ENCODE measurements at places on chromosomes 12 and 14.

- DNase-seq = peak; percentile 88
These were observed 17.8 kb upstream of the HDAC7 start for GRCh38 chr12:47837190-47838171.

GRCh38 chr14:97336816-97337215, 539.6 kb downstream of the VRK1 start:
- no peak for DNase-seq

DNA sequence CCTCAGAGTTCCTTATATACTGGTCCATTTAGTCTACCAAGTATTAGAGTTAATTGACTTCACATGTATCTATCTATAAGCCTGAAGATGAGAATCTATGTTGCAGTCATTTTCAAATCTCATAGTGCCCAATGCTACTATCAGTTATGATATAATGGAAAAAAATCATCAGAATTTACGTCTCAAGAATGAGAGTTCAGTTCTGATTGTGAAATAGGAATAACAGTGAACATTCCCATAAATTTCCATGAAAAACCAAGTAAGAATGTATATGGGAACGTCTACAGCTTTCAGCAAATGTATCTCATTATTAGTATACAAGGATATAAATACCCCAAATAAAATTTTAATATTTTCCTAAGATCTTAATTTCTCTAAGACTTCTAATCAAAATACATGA, 77.2 kb downstream of the PPP1R12A start:
- DNase-seq = no peak

DNA sequence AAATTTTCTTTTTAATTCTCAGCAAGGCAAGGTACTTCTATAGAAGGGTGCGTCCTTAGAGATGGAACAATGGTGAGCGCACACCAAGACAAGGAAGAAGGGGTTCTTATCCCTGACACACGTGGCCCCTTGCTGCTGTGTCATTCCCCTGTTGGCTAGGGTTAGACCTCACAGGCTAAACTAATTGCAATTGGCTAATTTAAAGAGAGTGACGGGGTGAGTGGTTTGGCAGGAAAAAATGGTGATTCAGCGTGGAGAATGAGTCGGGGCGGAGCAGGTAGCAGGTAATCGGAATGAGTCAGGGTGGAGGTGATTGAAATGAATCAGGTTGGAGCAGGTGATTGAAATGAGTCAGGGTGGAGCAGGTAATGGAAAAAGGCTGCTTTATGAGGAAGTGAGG, 36.3 kb upstream of the HECTD1 start:
- no peak for DNase-seq

DNA sequence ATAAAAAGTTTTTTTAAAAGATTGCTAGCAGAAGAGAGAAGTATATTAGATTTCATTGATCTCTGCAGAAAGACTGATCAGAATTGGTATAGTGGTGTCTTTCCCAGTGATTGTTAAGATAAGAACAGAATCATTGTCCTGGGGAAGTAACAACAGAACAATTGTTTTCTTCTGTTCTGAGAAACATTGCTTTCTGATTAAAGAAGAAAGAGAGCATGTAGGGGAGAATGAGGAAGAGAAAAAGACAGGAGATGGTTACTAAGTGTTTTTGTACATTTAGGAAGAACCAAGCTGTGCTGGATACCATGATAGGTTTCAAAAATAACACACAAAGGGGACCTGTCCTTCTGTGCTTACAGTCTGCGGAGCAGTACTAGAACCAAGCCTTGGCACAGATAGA, 5.0 kb downstream of the USP30 start:
- DNase-seq = no peak

DNA sequence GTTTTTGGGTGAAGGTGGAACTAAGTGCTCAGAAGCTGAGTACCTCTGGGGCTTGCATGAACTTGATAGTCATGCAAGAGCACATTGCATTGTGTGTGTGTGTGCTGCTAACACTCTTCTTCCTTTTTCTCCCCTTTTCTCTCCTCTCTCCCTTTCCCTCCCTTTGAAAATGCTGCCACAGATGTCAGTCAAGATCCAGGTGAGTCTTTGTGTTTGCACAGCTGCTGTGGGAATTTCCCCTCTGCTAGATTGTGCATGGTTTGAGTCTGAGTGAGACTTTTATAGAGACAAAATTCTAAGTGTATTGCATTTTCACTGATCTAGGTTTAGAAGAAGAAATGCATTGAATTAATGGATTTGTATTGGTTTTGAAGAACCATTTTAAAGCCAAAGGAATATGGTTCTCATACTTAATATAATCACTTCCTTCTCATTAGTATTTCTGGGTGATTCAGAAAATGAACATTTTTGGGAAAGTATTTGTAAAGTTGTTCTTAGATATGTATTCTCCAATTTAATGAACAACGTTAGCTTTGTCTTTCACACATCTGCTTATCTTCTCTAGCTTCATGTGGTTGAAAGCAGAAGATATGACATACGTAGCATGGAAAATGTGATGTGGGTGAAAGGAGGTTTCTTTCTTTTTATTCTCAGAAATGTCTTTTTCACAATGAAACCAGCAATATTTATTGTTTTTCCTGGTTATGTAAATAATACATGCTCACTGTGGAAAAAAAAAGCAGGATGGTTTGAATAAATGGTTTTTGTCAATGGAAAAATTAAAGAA, 108.5 kb downstream of the NRXN3 start:
- DNase-seq = no peak

- DNase-seq = no peak
These were observed 223.3 kb upstream of the SFSWAP start for GRCh38 chr12:131487388-131488124.

DNA sequence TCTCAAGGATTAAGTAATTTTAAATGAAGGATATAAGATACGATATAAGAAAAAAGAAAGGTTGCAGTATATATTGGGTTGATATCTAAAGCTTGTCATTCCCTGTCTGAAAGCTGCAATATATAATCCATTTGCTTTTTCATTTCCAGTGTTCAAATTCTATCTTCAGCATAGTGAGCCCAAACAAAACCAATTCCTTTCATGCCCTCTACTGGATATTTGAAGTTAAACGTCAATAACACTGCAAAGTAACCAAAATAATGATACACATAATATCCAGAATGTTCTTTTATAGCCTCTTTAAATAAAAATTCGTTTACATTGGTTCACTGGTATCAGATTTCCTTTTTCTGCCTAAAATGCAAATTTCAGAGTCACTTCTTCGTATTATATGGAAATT, 64.5 kb upstream of the DAAM1 start:
- no peak for DNase-seq

- DNase-seq = no peak
These were observed 1.3 kb upstream of the ANKRD9 start for GRCh38 chr14:102510616-102511520.

DNA sequence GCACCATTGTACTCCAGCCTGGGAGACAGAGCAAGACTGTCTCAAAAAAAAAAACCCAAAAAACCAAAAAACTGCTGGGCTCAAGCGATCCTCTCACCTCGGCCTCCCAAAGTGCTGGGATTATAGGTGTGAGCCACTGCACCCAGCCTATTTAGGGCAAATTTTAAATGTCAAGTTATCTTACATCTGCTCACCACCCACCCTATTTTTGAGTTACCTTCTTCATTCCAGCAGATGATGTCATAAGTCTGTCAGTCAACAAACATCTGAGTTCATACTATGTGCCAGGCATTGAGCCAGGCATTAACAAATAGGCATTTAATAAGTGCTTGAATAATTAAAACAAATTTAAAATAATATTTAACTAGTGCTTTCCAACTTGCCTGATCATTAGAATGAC, 21.5 kb downstream of the BATF start:
- DNase-seq = peak; percentile 31
